ENCODE measurements at places on chromosomes 6 and 20. TPM values are rescaled to one million over a fixed set of nuclear protein-coding genes. Genes with fewer than 3 reads are reported as not detected.
A peak's percentile ranks its signal among the peaks of the same experiment; 100 is the strongest.

DNA sequence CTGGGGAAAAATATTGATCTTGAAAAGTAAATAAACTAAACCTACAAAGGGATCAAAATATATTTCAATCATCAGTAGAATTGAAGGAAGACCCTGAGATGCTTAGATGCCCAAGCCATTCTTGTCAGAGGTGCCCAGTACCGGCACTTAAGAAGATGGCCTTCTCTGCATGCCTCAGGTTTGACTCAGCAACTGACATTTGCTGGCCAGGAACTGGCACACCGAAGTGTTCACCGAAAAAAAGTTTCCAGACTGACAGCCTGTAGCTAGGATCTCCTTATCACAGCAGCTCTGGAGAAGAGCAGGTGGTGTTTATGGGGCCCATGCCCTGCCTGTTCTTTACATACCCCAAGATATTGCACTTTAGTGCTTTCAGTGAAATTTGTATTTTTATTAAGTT is 203.2 kb downstream of the MOXD1 start:
- no peak for DNase-seq

DNA sequence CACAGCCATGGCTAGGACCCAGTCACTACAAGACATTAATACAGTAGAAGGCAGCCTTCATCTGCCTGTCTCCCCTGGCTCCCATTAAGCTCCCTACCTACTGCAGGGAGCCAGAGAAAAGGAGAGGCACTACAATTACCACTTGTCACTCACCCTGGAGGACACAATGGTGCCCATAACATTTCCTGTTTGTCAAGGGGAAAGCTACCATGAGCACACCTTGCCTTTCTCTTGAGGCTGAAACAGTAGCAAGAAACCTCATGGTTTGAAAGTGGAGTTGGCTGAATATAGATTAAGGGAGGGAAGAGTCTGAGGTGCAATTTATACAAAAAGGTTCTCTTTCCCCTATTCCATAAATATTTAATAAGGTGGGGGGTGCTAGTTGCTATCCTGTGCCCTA is 27.9 kb downstream of the STK38 start:
- no peak for DNase-seq

DNA sequence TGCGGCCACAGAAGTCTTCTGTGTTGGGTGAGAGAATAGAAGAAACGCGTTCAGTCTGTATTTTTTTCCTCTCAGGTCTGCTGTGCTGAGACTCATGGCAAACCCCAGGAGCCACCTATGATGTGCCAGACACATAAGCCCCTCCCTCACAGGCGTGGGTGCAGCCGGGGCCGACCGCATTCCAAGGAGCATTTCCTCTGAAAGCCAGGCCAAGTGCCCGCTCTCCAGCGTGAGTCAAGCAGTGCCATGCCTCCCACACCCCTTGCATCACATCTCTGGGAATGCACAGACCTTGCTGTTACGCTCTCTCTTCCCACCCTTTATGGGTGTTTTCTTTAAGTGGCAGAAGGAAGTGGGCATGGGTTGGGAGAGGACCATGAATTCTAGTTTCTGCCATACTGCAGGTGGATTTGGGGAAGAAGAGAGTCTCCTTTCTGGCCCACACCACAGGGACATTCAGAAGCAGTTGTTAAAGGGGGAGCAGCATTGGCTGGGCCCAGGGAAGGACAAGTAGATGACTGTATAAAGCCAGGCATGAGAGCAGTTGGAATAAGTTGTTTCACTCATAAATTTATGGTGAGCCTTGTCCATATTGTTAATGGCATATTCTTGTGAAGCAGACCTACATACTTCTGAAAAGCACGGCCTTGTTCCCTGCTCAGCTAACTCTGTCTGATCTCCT is 37.1 kb upstream of the TFAP2A start:
- DNase-seq, result peak; percentile 49

- DNase-seq, result no peak
These were observed 4.8 kb upstream of the QKI start for GRCh38 chr6:163409712-163410111.

DNA sequence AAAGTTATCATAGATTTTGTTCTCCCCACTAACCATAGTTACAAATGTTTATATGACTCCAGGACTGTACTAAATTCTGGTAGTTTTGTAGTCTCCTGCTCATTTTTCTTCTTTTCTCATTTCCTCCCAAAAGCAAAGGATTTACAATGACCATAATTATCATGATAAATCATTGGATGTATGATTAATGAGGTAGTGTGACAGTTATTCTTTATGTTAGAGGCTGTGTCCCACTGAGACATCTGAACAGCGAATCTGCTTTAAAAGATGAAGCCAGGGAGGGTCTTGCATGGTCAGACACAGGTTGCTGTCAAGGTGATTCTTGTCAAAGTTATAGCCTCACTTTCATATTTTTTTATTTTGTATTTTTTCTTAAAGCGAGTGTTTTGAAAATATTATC is 285.2 kb upstream of the STXBP5 start:
- no peak for DNase-seq

GRCh38 chr20:15047042-15047441 is 709.6 kb upstream of the FLRT3 start:
- DNase-seq, result no peak

GRCh38 chr20:37336369-37337207 is 9.4 kb upstream of the SRC start:
- DNase-seq, result no peak

GRCh38 chr6:170017603-170018320 is 266.3 kb downstream of the ERMARD start:
- DNase-seq, result no peak

DNA sequence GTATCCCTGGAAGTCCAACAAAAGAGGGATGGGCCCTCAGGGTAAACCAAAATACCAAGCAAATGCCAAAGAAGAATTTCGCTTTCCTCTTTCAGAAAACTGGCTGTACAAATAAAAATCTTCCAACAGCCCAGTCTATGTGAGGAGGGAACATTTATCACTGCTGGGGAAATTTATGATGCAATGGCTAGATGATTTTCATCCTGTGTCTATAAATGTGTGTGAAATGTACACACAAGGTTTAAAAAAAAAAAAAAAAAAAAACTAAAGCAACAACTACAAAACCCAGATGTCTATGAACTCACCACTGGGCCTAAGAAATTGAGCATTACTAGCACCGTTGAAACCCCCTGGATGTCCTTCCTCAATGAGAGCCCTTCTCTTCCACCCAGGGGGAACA is 68.7 kb upstream of the SLC4A11 start:
- no peak for DNase-seq

- no peak for DNase-seq
These were observed 19.1 kb downstream of the TFAP2B start for GRCh38 chr6:50837589-50838445.

DNA sequence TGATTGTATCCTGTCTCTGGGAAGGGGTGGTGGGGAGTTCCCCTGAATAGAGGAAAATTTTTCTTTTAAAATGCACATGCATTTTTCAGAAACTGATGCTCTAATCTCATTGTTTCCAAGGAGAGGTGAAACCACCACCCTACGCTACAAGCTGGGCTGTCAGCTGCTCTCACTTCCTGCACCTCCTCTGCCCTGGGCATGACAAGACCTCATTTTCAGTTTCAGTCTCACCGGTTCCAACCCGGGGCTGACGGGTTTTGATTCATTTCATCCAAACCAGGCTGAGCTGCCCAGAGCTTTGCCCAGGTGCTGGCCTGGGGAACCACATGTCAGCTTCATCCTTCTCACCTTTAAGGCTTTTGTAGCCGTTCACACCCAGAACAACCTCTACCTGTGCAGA is 99.7 kb downstream of the EYA2 start:
- DNase-seq, result peak; percentile 67

DNA sequence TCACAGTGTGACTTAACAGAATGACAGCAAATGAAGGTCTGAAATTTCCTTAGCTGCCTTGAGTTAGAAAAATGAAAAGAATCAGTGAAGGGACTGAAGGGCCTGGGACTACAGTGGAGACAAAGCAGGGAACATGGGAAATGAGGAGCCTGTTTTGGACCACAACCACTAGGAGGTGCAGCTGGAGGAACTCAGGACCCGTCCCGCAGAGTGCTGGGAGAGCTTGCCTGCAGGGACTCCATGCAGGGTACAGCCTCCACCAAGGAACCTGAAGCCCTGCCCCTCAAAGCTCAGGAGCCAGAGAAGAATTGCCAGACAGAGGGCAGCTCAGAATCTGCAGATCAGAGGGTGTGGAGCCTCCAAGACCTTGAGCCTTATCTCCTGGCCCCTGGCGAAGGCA is 50.7 kb downstream of the LRFN2 start:
- peak; percentile 38 for DNase-seq

DNA sequence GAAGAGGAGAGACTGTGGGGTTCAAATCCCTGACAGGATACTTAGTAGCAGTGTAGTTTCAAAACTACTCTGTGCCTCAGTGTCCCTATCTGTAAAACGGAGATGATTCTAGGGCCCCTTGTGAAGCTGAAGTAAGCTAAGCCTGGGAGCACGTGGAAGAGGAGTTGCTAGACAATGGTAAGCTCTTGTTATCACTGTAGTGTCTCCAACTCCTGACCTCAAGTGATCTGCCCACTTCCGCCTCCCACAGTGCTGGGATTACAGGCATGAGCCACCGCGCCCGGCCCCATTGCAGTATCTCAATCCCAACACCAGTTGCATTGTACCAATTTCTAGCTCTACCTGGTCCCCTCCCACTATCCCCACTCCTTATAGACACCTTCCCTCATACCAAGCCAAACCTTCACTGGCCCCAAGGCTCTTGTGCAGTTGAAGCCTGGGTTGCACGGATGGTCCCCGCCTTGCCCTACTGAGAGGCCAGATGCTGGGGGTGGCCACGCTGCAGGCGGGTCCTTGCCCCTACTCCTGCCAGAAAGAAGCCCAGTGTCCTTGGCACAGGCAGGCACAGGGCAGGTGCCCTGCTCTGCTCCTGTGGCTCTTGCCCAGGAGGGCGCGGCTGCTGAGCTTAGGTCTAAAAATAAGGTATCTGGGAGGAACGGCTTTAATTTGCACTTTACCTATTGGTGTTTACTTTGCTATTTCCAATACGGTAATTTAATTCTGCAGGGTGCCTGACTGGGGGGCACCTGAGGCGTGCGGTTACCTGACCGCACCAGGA is 118.1 kb downstream of the VEGFA start:
- DNase-seq, result no peak

DNA sequence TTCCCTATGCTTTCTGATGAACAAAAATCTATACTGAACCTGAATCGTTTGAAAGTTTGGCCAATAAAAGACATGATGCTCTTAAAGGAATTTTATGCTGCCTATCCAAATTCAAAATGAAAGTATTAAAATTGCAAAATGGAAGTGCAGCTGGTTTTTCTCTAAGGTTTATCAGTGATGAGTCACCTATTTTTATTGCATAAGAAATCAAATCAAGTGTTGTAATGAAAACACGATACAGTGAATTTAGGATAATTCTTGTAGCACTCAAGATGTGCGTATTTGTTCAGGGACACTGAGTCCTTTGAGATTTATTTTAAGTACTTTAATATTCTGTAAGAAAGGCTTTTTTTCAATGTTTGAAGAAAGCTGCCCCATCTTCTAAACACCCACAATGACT is 409.5 kb downstream of the ADGRB3 start:
- DNase-seq, result no peak

- DNase-seq, result peak; percentile 82
These were observed 214.3 kb upstream of the PLCB4 start for GRCh38 chr20:8854571-8854970.

GRCh38 chr6:79993911-79994309 is 10.5 kb upstream of the TTK start:
- DNase-seq, result no peak

DNA sequence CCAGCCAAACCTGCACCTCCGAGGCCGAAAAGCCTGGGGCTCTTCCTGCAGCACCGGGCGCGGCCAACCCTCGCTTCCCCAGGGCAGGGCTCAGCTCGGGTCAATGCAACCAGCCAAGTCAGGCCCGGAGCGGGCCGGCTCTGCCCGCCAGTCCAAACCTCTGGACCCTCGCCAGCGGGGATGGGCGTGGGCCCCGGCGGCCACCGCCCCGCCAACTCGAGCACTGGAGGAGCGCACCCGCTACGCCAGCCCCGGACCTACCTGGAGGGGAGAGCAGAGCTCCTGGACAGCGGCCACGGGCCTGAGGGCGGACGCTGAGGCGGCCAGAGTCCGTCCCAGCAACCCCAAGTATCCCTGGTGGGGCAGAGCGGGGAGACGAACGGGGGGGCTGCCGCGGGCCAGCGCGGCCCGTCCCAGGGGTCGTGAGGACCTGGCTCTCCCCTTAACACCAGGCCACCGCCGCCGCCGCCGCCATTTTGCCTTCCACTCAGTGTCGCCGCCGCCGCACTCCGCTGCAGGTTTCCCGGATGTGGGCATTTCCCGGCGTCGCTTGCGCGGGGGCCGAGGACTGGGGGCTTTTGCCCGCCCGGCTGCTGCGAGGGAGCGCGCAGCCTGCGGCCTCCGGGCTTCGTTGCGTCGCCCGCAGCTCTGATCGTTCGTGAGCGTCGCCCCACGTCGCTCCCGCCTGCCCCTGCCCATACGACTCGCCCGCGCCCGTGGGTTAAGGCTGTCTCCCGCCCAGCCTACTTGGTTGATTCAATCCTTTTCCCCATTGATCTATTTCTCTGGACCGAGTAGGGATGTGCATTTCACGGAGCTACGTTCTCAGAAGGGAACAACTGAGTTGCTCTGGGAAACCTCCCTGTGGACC is at the start of gene LATS1:
LATS1 (minus strand) TSS at position 514 of the 871 bp plus-strand sequence. CDS start 15,975 bp downstream, outside the sequence.
- DNase-seq, result peak; percentile 92

- peak; percentile 68 for DNase-seq
These were observed 77.7 kb downstream of the ANKRD60 start for GRCh38 chr20:58150772-58151171.

The FUCA2 gene
- total RNA-seq, result 26.8 TPM

The EBF4 gene
- total RNA-seq, result 8.5 TPM

The CDS2 gene
- total RNA-seq, result 18.1 TPM

The CST5 gene
- not detected for total RNA-seq

The XPO5 gene
- total RNA-seq, result 46.1 TPM

The OPRM1 gene
- total RNA-seq, result not detected

The GRIK2 gene
- total RNA-seq, result not detected

The SLC26A8 gene
- total RNA-seq, result not detected

The BFSP1 gene
- total RNA-seq, result not detected

The GTSF1L gene
- total RNA-seq, result not detected

The HLA-DQB2 gene
- total RNA-seq, result 1.1 TPM

The SLC22A7 gene
- total RNA-seq, result not detected
